CD4-positive, alpha-beta T cell treated with Interleukin-15 for 1 hour (primary cell): ENCODE measurements at places on chromosomes 1 and 21.

- no peak for DNase-seq
These were observed 399.4 kb downstream of the SMYD3 start for GRCh38 chr1:246107516-246108277.

DNA sequence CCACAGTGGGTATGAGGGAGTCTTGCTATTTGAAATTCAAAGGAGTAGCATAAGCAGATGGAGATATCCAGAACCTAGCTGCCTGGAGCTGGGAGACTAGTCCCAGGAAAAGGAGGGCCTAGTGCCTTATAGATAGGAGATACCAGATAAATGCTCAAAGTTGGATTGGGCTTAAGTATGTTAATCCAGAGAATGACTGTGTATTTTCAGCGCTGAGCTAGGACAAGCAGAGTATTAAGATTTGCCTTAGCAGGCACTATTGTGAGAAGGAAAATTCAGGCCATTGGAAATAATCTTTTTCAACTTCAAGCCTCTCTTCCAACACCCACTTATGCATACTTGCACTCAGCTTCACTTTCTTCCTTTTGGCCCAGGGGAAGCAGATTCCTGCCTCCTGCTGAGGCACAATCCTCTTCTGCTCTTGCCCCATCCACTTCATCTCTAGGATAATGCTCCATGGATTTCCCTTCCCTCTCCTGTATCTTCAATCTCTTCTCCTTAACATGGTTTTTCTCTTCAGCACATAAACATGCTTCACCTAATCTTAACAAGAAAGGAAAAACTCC, 21.1 kb downstream of the PIK3C2B start:
- DNase-seq, result no peak

GRCh38 chr1:59388191-59388590, 91.3 kb downstream of the FGGY start:
- no peak for DNase-seq

- DNase-seq, result no peak
These were observed 32.1 kb downstream of the EPHX1 start for GRCh38 chr1:225842074-225842473.

- DNase-seq, result no peak
These were observed 636 bp downstream of the WARS2 start for GRCh38 chr1:119139857-119140176.

DNA sequence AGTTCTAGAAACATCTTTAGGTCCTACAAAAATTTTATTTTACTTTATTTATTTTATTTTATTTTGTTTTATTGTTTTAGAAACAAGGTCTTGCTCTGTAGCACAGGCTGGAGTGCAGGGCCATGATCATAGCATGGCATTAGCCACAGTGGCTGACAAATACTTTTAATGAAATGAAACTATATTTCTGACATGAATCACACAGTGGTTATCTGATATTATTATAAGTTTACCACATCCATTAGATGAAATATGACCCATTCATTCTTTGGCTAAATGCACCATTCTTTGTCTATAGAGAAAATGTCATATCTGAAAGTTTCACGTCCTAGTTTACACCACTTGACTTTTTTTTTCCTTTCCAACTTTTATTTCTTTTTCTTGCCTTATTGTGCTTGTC, 613.4 kb upstream of the ADAMTS5 start:
- DNase-seq, result no peak

- DNase-seq, result no peak
These were observed 38.8 kb upstream of the TNFSF4 start for GRCh38 chr1:173245892-173246291.

DNA sequence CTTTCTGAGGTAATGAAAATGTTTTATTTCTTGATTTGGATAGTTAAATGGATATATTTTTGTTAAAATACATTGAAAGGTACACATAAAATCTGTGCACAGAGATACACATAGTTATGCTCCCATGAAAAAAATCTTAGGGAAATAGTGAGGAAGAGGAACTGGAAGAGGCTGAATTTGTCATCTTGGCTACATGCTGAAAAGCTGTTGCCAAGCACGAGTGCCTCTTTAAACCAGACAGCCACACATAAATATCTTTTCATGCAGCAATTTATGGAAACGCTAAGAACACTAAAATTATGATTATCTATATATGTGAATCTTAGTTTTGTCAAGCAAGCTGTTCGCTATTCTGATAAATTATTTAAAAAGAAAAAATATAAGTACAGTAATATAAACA, 12.8 kb upstream of the ADAR start:
- no peak for DNase-seq

- no peak for DNase-seq
These were observed 6.4 kb downstream of the DSCAM start for GRCh38 chr21:40840401-40841125.

- no peak for DNase-seq
These were observed 28.8 kb downstream of the MEF2D start for GRCh38 chr1:156471496-156472490.

DNA sequence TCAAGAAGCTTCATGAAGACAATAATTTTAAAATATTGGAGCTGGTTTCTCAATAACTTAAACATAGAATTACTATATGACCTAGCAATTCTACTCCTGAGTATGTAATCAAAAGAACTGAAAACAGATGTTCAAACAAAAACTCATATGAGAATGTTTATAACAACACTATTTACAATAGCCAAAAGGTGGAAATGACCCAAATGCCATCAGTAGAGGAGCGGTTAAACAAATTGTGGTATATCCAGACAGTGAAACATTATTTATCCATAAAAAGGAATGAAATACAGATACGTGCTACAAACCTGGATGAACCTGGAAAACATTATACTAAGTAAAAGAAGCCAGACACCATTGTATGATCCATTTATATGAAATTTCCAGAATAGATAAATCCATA, 62.8 kb upstream of the UBE2U start:
- DNase-seq, result no peak

DNA sequence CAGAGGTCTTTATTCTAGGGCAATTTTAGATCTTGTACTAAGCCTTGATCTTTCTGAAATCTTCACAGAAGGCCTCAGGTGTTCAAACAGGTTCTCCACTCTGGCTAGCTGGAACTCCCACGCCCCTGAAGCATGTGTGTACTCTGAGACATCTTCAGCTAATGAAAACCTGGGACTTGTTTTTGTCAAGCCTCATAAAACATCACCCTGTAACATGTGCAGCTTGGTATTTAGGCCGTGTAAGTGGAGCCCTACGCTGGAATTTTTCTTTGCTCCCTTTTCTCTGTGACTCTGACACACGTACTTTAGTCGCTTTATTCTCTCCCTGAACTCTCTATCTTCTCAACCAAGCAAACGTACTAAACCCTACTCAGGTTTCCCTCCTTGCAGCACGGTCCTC, 701.9 kb upstream of the ZP4 start:
- DNase-seq, result no peak

DNA sequence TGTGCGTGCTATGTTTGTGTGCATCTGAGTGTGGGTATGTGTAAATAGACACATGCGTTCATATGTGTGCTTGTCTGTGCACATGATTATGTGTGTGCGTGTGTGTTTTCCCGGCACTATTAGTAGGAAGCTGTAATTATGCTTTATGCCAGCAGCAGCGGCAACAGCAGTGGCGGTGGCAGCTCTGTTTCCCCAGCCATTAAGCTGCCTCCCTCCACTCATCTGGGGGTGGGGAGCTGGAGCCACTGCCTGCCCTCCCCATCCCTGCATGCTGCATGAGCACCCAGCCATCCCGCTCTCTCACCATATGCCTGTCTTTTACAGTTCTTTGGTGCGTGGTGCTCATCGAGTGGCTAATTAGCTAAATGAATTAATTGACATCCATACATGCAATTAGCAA, 30.5 kb upstream of the ACOT11 start:
- no peak for DNase-seq

DNA sequence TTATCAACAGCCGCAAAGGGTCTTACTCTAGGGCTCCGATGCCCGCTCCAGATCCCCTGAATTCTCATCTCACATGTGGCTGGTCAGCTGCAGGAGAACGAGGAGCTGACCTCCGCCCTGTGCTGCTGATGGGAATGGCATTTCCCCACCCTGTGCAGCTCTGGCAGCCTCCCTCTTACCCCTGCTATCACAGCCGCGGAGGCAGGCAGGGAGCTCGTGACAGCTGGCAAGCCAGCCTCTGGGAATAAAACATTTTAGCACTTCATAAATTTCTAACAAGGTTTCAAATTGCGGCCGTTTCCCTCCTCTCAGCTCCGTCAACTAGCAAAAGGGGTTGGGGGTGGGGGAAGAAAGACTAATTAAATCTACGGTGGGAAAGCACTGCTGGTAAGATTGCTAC, 81.1 kb downstream of the DSCAM start:
- DNase-seq, result no peak

GRCh38 chr1:157469752-157470675, 82.3 kb downstream of the FCRL5 start:
- DNase-seq, result no peak

GRCh38 chr1:34885405-34886247, 26.1 kb upstream of the SMIM12 start:
- DNase-seq, result no peak

GRCh38 chr1:204081164-204081790, 8.4 kb downstream of the SOX13 start:
- no peak for DNase-seq

DNA sequence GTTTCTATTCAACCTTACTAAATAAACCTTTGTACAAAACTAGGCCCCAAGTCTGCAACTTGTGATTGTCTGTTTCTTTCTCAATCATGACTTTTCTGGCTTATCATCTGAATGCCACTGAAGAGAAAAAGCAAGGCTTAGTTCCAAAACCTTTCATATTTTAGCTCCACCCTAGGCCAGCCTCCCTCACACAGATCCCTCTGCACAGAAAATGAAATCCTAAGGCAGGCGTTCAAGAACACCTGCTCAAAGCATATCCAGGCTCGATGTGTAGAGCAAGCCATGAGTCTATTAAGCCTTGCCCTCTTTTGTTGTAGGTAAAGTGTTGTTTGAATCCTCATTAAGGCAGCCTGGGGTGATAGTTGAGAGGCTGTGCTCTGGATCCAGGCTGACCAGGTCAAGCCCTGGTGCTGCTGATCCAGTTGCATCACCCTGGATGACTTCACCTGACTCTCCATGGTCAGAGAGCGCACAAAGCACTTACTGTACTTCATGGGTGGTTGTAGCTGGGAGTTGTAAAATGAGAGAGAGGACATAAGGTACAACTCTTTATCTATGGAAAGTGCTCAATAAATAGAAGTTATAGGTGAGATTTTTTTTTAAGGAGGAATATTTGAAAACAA, 39.0 kb downstream of the FYB2 start:
- DNase-seq, result no peak

DNA sequence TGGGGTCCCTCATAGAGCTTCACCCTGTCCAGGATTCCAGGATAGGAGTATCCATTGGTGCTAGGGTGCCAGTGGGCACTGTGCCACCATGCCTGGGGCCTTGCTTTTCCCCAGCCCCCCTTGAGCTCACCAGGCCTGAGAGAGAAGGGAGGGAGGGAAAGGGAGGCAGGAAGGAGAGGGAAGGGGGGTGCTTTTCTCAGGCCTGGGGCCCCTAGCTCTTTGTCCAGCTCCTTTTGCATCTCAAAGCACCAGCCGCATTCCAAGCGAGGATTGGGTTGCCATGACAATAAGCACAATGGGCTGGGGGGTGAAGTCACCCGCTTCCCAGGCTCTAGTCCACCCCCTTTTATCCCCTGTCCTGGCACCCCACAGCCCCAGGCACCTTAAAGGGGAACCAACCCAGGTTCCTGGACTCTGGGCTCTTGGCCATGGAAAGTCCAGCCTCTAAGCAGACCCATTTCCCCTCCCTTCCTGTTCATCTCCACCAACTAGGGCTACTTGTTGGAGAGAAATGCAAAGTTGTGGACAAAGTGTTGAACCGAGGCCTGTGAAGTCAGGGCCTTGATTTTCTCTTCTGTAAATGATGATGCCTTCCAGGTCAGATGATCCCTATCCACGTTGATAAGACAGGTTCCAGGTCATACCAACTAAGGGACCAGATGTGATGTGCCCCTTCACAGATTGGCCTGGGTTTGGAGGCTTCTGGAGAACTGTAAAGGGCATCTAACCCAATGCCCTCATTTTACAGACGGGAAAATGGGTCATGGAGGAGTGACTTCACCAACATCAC, 11.4 kb downstream of the THBS3 start:
- no peak for DNase-seq

- DNase-seq, result no peak
These were observed 118.0 kb upstream of the SPAG17 start for GRCh38 chr1:118303064-118303463.

DNA sequence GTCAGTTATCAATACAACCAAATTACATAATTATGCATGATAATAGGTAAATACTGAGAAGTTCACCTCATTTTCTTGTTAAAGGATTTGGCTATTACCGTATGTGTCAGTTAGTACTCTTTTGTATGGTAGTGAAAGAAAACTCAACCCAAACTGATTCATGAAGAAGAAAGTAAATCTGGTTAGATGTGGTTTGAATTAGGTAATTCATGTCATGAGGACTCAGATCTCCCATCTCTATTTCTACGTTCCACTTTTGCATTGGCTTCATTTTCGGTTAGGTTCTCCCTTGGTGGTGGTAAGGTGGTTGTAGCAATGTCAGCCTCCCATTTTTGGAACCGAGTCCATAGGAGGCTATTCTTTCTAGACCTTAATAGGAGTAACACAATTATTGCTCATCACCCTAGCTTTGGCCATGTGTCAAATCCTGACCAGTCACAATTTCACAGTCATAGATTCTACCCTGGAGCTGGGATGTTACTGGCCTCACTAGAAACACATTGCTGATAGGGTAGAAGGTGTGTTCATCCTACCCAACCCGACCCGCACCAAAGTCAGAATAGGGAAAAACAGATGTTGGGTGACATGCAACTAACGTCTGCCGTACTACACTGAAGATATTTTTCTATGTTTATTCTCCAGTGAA, 97.6 kb downstream of the OSBPL9 start:
- DNase-seq, result no peak

DNA sequence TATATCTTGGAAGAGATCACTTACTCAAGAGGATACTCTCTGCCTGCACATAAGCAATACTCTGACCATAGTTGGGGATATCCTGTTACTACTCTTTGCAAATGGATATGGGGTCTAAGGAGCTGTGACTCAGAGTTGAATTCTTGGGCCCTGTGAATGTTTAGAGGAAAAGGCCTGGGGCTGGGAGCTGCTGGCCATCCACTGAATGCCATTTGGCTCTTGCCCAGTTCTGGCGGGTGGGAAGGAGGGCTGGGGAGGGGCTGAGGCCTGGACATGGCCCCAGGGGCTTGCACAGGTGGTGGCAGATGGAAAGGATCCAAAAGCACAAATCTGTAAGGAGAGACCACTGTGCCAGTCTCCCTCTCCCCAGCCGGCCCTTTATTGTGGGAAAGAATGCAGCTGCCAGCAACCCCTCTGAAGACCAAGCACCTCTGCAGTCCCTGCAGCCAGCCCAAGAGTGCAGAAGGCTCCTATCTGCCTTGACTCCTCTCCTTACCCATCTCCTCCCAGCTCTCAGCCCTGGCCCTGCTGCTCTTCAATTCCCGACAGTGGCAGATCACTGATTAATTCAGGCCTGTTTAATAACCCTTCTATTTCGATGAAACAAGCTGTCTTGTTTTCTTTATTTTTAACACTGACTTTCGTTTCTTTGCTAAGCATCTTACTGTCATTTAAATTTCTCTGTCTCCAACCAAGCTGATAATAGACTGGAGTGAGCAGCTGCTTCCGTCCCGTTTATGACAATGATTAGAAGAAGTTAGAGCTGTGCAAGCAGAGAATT, 12.1 kb downstream of the PLXNA2 start:
- DNase-seq, result no peak

GRCh38 chr1:164922585-164922984, 363.6 kb downstream of the PBX1 start:
- DNase-seq, result no peak

- DNase-seq, result no peak
These were observed 58.0 kb upstream of the SGIP1 start for GRCh38 chr1:66475940-66476339.
